ENCODE measurements at places on chromosomes 11 and 22. TPM values are rescaled to one million over a fixed set of nuclear protein-coding genes. Genes with fewer than 3 reads are reported as not detected.

DNA sequence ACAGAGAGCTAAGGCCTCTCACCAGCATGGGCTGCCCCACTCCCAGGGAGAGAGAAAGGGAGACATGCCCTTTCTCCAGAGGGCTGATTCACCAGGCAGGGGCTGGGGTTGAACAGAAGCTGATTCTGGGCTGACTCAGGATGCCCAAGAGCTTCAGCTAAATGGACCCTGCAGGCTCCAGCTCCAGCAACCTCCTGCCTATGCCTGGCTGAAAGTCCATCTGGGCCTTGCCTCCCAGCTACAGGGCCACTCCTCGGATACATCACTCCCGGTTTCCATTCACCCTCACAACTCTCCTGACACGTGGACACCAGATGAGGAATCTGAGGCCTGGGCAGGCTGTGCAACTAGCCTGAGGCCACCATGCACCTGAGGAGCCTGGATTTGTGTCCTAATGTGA, 215.5 kb downstream of the BUD13 start:
- no peak for DNase-seq

KREMEN1 gene
- polyA plus RNA-seq: 2.1 TPM

- DNase-seq: no peak
Observed at GRCh38 chr22:32142600-32142999, 16.5 kb downstream of the C22orf42 start.

GRCh38 chr22:41177040-41177621, 28.0 kb upstream of the L3MBTL2 start:
- DNase-seq: no peak

All from BJ (cell line).